B cell (primary cell): ENCODE measurements at places on chromosomes 1 and 21. TPM values are rescaled to one million over a fixed set of nuclear protein-coding genes. Genes with fewer than 3 reads are reported as not detected.

DNA sequence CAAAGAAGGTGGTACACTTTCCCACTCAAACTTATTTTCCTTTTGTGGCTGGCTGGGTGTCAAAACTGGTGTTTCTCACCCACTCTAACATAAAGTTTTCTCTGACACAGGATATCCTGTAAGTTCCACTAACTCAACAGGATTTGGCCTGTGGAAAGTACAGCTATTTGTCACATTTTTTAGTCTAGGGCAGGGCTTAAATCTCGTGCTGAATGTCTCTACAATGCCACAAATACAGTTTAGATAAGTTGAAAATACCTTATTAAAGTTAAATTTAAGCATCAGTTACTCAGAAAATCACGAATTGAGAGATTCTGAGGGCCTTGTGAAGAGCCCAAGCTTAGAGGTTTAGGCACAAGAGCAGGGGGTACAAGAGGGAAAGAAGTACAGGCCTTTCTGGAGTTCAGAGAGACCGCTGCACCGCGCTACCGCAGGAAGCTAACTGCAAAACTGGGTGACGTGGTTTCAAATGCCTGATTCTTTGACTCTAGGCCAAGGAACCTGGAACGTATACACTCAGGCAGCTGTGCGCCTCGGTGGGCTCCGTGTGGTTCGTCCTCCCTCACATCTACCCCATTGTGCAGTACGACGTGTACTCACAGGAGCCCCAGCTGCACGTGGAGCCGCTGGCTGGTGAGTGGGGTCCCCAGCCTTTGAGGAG lies 23.4 kb upstream of the PWP2 start:
- peak overlapping the region; percentile 58 for H3K27ac ChIP-seq
- H3K4me1 ChIP-seq: peaks cover 14% of the 10 kb centered on the region
- peaks cover 91% of the 10 kb centered on the region for H3K36me3 ChIP-seq
- DNase-seq: no peak
- no peaks in the 10 kb centered on the region for H3K27me3 ChIP-seq

SLC26A9 gene
- total RNA-seq: not detected in 2 replicates

GRCh38 chr1:32798191-32798590 lies 19.0 kb downstream of the YARS1 start:
- no peaks in the 10 kb centered on the region for H3K27me3 ChIP-seq
- no peak for DNase-seq

DNA sequence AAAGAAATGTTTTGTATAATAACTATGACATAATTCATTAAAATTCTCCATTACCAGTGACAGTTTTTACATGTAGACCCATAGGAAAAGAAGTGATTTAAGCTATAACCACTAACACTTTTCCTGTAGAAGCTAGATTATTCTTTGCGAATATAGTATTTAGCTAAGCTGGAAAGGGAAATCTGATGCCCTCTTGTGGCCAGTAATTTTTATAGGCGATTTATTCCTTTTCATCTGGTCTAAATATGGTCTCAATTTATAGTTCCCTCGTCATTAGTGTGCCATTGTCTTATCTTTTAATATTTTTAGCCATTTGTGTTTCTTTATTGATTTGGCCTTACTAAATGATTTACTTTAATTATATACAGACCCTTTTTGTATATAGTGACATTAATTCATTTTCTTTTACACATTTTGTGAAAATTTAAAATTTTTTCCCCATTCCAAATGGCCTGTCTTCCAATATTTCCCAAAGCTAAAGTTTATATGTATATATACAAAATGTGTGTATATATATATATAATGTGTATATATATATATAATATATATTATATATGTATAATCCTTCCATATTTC lies 26.7 kb downstream of the BTG3 start:
- DNase-seq: peak; percentile 40
- no peaks in the 10 kb centered on the region for H3K36me3 ChIP-seq
- H3K27ac ChIP-seq: no peak overlapping the region
- H3K4me1 ChIP-seq: no peaks in the 10 kb centered on the region
- H3K4me3 ChIP-seq: no peak overlapping the region
